ENCODE measurements at places on chromosomes 11 and 22. TPM values are rescaled to one million over a fixed set of nuclear protein-coding genes. Genes with fewer than 3 reads are reported as not detected.

- DNase-seq = no peak
Observed at GRCh38 chr11:31477528-31478222, 31.7 kb downstream of the IMMP1L start.

- peak; percentile 24 for DNase-seq
Observed at GRCh38 chr11:68959465-68960293, 21.1 kb downstream of the MRGPRD start.

- peak; percentile 78 for DNase-seq
Observed at GRCh38 chr22:50303848-50304527, 3.5 kb downstream of the PLXNB2 start.

DNA sequence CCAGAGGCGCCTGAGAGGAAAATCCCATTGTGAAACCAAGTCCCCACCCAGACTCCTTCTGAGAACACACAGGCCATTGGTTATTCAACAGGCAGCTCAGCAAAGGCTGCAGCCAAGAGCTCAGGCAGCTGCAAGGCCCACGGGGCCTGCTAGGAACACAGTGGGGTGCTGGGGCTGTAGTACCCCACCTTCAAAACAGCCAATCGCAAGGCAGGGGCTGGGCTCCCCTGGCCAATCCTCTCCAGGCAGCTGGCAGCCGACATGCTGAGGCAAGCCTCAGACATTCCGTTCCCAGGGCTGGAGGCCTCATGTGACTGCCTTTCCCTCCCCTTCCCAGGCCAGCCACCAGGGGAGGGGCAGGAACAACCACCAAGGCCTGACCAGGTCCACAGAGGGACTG lies 6.6 kb downstream of the PRODH start:
- DNase-seq = no peak

Gene MUC2
- total RNA-seq = 1,165 TPM

Gene PIM3
- total RNA-seq = 114 TPM

- no peak for DNase-seq
Observed at GRCh38 chr11:128609785-128610184, 22.4 kb upstream of the ETS1 start.

DNA sequence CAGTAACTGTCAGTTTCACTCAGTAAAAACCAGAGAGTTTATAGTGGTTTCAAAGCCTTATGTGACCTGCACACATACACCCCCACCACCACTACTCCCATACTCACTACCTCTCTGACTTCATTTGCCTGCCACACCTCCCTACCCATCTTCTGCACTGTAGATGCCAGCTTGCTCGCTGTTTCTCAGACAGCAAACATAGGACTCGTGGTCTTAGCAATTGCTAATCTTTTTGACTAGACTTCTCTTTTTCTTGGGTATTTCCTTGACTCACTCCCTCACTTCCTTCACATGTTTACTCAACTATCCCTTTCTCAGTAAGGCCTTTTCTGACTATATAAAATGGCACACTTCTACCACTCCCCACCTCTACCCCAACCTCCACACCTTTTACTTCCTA lies 27.8 kb downstream of the CEP295 start:
- no peak for DNase-seq

DNA sequence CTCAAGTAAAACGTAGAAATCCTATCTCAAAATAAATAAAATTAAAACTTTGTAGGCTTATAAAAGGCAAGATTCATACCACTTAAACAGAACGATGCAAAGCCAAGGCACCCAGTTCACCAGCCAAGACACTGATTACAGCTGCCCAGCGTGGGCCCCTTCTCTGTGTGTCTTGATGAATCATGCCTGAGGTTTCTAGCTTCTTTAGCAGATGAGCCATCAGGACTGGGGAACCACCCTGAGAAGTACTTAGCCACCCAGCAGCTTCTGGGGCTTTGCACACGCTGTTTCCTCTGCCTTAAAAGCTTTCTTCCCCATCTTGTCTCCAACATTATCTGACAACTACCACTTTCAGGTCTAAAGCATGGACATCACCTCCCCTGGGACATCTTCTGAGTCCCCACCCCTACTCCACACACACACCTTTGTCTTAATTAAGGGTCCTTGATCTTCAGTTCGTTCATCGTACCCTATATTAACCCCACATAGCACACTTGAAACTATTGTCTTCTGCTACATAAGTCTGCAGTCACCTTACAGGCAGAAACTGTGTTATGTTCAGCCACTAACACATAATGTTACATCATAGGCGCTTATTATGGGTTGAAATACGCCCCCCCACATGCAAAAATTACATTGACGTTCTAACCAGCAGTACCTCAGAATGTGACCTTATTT lies 8.7 kb upstream of the LAYN start:
- DNase-seq = no peak

DNA sequence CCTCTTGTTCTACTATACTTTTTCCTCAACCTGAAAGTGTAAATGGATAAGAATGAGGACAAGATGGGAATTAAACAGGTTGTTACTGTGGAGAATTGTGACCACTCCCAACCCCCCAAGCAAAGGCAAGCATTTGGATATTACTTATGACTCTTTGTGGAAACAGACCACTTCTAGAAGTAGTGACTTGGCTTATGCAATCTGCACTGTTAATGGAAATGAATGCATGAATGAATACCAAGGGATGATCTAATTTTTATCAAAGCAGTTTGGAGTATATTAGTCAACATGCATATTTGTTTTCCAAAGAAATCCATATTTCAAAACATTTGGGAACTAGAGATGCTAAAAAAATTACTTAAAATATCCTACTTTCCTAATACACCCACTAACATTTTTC lies 35.3 kb downstream of the AMOTL1 start:
- no peak for DNase-seq

Gene DEFB131B
- total RNA-seq = not detected
